ENCODE measurements at places on chromosomes 4 and X.

GRCh38 chr4:109389369-109390114 lies 44.1 kb upstream of the SEC24B start:
- DNase-seq: no peak

DNA sequence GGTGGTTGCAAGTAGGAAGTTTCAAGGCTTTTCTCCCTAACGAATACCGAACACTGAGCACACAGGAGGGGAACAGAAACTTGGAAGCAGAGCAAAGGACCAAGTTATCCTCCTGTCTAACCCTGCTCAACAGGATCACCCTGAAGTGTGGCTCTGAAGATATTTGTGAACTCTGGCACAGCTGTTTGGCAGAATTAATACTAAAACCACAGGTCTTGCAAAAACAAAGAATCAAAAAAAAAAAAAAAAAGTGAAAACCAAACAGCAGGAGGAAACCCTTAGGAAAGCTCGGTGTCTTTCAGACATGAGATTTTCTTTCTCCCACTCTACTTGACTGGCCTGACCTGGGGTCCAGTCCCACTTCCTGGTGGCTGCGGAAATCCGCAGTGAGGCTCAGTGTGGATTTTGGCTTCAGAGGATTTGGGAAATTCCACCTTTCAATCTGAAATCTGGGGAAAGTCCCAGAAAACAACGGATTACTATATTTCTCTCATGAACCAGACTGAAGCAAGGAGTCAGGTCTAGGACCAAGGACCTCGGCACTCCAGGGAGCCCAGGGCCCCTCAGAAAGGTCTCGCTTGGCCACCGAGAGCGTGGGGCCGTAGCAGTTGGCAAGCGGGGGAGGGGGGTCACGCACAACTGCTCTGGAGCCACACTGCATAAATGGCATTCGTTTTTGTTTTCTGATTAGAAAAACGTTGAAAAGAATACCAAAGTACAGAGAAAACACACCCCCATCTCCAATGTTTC lies 867 bp downstream of the TIFA start:
- DNase-seq: peak; percentile 49

DNA sequence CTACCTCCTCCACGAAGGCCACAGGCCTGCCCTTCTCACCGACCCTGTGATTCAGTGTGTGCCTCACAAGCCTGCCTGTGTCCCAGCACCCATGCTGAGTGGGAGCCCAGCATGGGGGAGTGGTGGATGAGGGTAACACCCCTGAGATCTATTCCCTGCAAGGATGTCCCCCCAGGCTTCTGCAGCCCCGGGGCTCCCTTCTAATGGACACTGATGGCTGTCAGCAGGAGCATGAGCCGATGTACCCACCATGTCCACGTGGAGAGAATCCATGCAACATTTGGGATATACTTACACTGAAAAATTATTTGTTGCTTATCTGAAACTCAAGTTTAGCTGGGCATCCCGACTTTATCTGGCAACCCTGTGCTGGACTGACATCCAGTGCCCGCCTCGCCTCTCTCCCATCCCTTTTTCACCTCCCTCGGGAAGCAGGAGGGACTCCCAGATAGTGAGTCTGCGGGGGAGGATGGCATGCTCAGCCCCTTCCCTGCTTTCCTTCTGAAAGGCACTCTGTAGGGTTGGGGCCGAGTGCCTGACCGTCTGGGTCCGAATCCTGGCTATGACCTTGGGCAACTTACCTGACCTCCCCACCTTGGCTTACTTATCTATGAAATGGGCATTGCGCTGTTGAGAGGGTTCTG lies 46.9 kb upstream of the SORCS2 start:
- DNase-seq: no peak

DNA sequence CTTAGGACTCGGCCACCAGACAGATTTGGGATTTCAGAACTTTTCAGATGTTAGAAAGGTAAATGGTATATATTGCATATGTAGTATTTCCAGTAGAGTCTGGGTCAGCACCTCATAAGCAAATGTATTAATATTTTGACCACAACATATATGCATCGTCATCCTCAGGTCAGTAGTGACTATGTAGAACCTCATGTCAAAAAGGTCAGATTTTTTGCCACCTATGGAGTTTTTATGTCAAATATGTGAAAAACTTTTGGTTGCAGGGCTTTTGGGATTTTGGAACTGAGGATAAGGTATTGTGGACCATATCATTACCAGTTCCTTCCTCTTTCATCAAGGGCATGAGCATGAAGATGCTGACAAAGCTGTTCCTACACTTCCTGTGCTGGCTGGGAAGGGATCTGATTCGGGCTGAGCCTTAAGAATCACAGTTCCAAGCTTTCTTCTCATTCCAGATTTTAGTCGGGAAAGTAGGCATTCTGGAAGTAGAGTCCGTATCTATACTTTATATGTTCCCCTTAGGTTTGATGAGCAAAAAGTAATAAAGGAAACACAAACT lies 183.0 kb upstream of the PGRMC2 start:
- no peak for DNase-seq
